Left lung (tissue), 14 donors: ENCODE measurements at places on chromosomes 4 and X.

- no peaks in the 10 kb centered on the region for H3K4me1 ChIP-seq
- H3K4me3 ChIP-seq: no peak overlapping the region
- no peaks in the 10 kb centered on the region for H3K36me3 ChIP-seq
- no peak for DNase-seq
- H3K27ac ChIP-seq: peak overlapping the region; percentile 29
Observed at GRCh38 chrX:13397878-13398818, 78.3 kb upstream of the ATXN3L start.

DNA sequence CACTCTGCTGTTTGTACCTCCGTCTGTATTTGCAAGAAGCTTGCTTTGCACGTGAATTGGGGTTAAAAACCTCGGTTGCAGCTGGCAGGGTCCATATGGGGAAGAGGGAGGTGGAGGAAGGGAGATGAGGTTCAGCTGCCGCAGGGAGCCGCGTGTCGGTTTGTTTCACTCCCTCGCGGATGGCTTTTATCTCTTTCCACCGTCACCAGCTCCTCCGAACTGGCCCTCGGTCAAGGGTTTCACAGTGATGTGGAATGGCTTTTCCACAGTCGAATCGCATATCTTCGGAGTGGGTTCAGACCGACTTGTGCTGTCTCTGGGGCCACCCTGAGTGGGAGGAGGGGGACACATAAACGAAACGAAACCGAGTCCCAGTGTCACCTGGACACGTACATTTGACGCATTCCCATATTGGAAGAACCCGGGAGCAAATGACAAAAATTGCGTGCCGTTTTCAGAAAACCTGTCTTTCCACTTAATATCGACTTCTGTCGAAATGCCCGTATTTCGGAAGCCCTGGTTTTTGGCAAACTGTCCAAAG, 929 bp downstream of the ZBTB33 start:
- peak overlapping the region; percentile 63 for H3K4me3 ChIP-seq
- no peaks in the 10 kb centered on the region for H3K36me3 ChIP-seq
- peak; percentile 35 for DNase-seq
- no peaks in the 10 kb centered on the region for H3K4me1 ChIP-seq

- no peaks in the 10 kb centered on the region for H3K36me3 ChIP-seq
- DNase-seq: peak; percentile 43
- H3K4me3 ChIP-seq: no peak overlapping the region
- no peaks in the 10 kb centered on the region for H3K27me3 ChIP-seq
- H3K27ac ChIP-seq: peak overlapping the region; percentile 44
Observed at GRCh38 chrX:109840585-109840984, 107.5 kb upstream of the ACSL4 start.

- no peaks in the 10 kb centered on the region for H3K36me3 ChIP-seq
- H3K27me3 ChIP-seq: no peaks in the 10 kb centered on the region
- H3K27ac ChIP-seq: no peak overlapping the region
- H3K4me1 ChIP-seq: no peaks in the 10 kb centered on the region
- H3K4me3 ChIP-seq: no peak overlapping the region
- DNase-seq: no peak
Observed at GRCh38 chr4:139239127-139239772, 40.8 kb downstream of the MGARP start.

DNA sequence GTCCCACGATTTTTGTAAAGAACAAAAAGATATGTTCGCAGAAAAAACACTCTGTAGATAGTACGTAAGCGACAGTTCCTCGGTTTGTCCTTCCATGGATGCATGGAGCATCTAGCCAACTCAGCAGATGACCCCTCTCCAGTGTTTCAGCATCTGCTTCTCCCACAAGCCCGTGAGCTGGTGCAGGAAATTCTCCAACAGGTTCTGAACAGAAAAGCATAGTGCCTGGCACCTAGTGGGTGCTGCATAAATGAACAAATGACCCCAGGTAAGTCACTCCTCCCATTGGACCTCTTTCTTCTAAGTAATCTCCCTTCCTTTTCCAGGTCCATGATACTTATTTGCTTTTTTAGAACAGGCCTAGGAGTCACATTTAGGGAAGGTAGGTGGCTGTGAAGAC, 966 bp upstream of the KIAA0232 start:
- peaks cover 51% of the 10 kb centered on the region for H3K4me1 ChIP-seq
- H3K4me3 ChIP-seq: peak overlapping the region; percentile 67
- no peaks in the 10 kb centered on the region for H3K36me3 ChIP-seq
- peak overlapping the region; percentile 99 for H3K27ac ChIP-seq

GRCh38 chr4:111718763-111719559, 426.3 kb upstream of the FAM241A start:
- H3K4me3 ChIP-seq: no peak overlapping the region
- no peak overlapping the region for H3K27ac ChIP-seq
- H3K4me1 ChIP-seq: no peaks in the 10 kb centered on the region
- no peaks in the 10 kb centered on the region for H3K36me3 ChIP-seq
